ENCODE measurements at places on chromosomes 3 and 15.
A peak's percentile ranks its signal among the peaks of the same experiment; 100 is the strongest.

DNA sequence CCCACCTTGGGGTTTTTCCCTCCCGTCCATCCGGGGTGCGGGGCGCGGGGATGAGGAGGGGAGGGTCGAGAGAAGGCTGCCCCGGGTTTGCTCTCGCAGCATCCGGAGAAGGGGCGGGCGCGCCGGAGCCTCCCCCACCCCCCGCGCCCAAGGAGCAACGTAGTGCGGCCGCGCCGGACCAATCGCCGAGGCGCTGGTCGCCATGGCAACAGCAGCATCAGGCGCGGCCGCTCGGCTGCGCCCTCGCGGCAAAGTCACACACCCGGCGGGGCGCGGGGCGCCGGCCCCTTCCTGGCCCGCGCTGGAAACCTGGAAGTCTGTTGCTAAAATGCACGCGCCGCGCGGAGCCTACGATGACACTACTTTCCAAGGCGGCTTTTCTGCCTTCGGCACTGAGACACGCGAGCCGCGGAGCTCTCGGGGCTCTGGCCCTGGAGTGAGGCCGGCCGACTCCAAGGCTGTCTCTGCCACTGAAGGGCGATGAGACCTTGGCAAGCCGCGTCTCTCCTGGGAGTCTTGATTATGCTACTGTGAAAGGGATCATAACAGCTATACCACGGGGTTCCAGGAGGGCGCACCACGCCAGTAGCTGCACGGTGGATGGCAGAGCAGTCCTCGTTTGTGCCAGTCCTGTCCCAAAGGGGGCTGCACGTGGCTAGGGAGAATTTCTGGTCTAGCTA is at the start of gene IQSEC1:
Gene IQSEC1, minus strand, starts transcription at position 104 of the 680 bp plus-strand sequence. CDS start 415 bp downstream, outside the sequence.
- peak; percentile 37 for DNase-seq

GRCh38 chr3:112074006-112074405 is 12.2 kb upstream of the C3orf52 start:
- DNase-seq, result no peak

DNA sequence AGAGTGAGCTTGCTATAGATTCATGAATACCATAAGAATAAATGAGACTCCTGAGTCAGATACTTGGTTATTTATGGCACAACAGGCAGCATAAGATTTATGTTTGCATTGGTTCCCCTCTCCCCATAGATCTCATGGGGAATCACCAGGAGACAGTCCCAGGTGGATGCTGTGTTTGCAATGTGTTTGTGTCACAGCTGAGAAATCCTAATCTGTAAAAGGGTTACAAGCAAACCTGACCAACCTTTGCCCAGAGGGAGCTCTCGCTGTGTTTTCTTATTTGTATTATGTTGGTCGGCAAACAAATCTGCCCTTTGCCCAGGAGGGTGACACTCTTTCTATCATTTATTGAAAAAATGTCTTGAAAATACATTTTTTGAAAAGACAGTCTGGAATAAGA is 236.2 kb downstream of the ZPLD1 start:
- DNase-seq, result no peak

- DNase-seq, result no peak
These were observed 8.9 kb upstream of the IDH3A start for GRCh38 chr15:78140292-78140691.

- DNase-seq, result no peak
These were observed 425.0 kb upstream of the GRM7 start for GRCh38 chr3:6435951-6436350.

- no peak for DNase-seq
These were observed 146.2 kb upstream of the TLE3 start for GRCh38 chr15:70243686-70244540.
